ENCODE measurements at places on chromosomes 7 and 10.

DNA sequence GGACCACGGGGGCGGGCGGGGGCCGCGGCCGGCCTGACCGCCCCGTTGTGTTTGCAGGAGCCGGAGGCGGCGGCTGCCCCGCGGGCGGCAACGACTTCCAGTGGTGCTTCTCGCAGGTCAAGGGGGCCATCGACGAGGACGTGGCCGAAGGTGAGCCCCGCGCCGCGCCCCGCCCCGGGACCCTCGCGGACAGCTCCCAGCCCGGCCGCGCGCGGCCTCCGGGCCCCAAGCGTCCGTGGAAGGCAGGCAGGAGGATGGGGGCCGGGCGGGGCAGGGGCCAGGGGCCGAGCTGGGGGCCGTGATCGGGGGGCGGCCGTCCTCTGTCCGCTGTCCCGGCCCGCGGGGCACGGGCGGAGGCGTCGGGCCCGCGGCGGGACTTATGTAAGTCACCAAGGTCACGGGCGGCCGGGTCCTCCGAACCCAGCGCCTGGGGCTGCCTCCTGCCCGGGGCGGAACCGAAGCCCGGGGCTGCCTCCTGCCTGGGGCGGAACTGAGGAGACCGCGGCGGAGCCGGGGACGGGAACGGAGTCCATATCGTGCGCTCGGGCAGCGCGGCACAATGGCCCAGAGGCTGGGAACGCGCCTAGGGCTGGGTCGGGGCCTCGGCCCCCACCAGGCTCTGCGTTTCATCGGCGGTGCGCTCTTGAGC, 497 bp downstream of the PPP2R2D start:
- no peak for DNase-seq

DNA sequence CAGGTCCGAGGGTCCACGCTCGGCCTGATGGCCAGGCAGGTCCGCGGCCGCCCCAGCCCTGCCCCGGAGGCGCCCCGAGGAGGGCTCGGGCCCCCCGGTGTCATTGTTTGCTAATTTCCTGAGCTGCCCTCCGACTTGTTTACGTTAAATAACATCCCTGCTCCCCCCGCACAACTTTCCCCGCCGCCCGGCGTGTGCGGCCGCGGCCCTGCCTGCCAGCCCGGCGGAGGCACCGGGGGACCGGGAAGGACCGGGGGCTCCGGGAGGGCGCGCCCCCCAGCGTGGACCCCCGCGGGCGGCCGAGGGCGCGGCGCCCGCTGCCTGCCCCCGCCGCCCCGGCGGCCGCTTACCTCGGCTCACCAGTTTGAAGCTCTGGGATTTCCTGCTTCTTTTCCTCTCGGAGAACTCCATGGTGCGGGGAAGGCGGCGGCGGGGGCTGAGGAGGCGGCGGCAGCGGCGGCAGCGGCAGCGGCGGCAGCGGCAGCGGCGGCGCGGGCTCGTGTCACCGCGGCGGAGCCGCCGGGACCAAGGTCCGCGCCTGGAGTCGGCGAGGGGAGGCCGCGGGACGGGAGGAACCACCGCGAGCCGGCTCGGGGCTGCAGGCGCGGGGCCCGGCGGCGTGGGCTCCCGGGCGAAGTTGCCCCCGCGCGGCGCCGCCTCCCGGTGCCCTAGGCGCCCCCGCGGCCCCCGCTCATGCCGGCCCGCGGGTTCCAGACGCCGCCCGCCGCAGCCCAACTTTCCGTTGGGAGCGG, 515 bp downstream of the BEND7 start:
- no peak for DNase-seq

DNA sequence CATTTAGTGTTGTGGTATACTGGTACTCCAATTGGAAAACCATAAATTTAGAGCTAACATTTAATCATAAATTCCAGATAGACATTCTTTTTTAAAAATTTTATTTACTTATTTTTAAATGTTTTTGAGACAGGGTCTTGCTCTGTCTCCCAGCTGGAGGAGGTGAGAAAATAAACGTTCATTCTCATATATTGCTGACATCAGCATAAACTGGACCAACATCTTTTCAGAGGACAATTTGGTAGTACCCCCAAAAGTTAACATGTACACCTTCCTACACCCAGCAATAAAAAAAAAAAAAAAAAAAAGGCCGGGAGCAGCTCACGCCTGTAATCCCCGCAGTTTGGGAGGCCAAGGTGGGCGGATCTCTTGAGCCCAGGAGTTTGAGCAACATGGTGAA, 5.2 kb downstream of the TAS2R60 start:
- no peak for DNase-seq

DNA sequence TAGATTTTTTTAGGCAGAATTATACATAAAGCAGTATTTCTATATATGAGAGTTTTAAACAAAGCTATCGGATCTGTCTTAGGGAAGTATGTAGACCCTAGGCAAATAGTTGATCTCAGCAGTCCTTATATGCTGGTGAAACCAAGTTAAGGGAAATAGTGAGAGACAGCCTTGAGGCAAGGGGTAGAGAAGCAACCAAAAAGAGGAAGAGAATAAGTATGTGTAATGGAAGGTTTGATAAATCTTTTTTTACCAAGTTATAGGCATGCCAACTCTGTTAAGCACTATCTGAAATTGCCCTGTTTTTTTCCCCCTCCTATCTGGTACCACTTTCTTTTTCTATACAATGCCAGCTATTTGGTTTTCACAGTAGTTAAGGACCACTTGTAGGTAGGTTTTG, 19.9 kb downstream of the SPAG6 start:
- no peak for DNase-seq

DNA sequence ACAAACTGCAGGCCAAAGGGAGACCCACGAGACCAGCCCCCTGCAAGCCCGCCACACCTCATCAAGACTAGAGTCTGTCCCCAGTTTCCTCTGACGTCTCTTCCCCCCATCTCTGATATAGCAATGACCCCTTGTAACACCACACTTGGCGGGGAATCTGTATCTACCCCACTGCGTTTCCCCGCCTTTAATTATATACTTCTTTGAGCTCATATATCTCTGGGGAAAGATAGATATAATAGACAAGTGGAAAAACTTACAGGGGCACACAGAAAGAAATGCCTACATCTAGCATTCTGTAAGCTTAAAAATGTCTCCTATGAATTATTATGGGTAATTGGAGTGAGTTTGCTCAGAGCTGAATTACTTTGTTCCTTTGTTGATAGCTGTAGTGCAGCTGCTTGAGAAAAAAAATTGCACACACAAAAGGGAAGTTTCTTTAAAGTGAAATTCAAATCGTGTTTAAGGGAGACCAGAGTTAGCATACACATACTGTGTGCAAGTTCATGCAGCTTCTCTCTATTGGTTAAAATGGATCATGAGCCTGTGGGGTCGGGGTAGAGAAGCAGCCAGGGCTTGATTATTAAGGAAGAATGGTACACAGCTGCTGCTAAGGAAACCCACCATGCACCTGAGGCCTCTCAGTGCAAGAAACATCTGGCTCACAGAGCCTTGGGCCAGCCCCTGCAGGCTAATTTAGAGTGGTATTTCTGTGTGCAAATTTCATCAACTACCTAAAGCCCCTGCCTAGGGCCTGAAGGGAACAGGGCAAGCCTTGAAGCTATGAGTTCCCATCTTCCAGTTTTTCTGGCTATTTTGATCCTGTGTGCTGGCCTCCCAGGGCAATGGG, 32.5 kb downstream of the CDCA7L start:
- no peak for DNase-seq

GRCh38 chr10:91603931-91604331, 28.9 kb downstream of the PPP1R3C start:
- DNase-seq, result no peak

- DNase-seq, result no peak
These were observed 4.7 kb downstream of the ZDHHC6 start for GRCh38 chr10:112442063-112442462.

DNA sequence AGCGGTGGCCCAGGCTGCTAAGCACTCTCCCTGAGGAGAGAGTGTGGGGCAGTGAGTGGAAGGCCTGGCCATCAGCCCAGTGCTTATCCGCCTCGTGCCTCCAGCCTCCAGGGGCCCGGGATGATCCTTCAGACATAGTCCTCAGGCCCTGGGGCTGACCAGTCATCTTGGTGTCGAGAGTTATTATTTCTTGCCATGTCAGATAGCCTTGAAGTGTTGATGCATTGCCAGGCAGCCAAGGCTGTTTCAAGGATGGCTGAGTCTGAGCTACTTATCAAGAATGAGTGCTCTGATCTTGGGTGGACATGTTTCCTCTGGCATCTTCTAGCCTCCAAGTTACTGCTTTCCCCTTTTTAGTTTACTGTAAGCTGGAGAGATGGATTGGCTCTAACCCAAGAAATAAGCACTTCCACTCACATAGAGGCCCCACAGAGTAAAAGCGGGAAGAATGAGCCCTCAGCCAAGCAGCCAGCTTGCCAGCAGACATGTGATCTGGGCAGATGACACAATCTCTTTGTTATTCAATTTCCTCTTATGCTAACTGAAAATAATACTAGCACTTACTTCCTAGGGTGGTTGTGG, 136.5 kb upstream of the NAMPT start:
- no peak for DNase-seq

DNA sequence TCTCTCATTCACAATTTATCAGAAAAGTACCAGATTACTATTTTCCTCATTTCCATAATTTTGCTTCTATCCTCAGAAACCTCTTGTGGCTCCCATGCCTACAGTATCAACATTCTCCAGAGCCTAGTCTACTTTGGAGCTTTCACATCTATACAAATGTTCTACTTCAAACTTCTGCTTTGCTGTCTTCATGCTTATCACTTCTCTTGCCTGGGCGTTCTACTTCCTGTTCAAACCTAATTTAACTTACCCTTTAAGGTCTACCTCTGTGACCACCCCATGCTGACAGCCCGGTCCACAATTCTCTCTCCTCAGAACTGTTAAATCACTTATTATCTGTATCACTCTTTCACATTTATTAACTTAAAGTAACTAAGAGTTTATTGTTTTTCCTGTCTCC, 6.1 kb upstream of the PTPN12 start:
- no peak for DNase-seq

DNA sequence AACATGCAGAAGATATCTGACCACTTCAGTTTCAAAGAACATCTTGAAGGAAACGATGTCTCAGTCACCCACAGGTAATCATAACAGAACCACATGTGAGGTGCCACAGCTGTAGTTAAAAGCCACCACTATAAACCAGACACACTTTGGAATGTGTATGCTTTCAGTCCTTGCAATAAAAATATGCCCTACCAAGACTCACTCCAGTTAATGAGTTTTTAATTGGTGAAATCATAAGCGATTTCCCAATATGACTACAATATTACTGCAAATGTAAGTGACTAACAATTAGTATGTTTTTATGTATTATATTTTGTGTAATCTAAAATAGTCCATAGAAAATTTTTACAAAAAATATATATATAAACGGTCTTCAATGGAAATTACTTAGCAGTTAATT, 428.2 kb downstream of the PARD3 start:
- no peak for DNase-seq

GRCh38 chr10:98339799-98340198, 71.8 kb upstream of the LOXL4 start:
- DNase-seq, result no peak

GRCh38 chr10:107747851-107748250, 583.3 kb upstream of the SORCS1 start:
- DNase-seq, result no peak

DNA sequence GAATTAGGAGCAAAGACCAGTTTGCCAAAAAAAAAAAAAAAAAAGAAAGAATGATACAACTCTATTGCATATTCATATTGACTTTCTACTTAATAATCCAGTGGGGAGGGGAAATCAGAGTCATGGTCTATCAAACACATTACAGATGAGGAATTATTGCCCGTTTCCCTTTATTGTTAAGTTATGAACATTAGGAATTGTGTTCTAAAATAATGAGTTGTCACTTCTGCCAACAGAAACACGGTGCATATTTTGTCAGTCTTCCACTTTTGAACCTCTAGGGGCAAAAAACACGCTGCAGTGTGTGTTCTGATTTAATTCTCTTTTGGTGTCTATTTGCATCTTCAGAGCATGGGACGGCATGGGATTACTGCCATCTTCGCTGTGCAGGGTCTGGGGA, 115.7 kb upstream of the RHOBTB1 start:
- no peak for DNase-seq

DNA sequence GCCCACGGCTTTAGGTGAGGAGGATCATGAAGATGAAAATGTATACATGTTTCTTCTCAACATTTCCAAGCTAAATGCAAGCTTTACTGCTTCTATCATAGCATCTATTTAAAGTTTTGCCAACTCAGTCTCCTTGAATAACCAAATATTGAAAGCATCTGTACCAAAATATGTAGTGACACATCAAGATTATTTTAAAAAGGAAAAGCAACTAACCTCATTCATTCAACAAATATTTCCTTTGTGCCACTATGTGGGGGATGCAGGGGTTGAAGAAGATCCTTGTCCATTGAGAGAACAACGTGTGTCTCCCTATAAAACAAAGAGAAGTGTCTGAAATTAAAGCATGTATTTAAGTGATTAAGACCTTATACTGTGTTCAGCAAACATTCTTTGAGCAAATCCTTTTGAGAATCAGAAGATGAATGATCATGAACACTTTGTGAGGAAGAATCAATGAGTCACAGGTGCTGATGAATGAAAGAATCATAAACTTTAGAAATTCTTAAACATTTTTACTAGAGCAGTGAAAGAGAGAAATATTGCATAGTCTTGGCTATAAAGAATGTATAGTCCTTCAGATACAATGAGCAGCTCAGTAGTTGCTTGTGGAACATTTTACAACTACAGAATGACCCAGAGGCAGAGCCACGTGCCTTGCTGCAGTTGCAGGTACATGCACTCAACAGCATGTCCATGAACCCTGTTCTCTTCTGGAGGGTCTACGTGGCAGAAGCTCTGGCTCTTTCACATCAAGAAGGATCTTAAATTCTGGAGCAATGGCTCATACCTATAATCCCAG, 13.9 kb downstream of the TAS2R60 start:
- DNase-seq, result no peak

DNA sequence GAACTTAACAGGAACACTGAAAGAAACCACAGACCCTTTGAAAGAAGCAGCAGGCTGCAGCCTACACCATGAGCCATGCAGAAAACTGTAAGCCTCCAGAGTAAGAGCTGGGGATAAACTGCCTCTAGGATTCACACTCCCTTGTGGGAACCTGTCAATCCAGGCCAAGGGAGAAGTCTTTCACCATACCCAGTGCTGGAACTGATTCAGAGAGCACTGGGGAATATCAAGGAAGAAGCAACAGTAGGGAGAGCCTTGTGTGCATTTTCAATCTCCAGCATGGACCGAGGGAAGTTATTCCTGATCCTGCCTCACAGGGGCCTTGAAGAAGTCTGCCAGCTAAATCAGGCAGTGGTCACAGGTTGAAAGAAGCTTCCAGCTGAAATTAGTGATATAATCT, 282.2 kb downstream of the AGMO start:
- no peak for DNase-seq

DNA sequence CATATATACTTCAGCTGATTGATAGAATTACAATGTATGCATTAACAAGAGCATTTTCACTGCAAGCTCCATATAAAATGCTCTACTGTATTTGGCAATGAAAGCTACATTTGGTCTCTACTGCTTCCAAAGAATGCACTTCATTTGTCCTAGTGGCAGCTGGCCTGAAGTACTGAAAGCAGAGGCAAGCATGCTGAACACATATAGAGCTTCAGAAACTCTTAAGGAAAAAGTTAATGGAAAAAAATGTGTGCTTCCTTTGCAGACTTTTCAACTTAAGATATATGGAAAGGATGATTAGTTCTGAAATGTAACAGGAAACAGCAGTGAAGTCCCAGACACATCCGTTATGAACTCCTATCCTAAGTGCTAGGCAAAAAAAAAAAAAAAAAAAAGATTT, 537.1 kb upstream of the POM121L12 start:
- DNase-seq, result no peak
